Stimulated activated CD4-positive, alpha-beta T cell treated with anti-CD3 and anti-CD28 coated beads, Interleukin-4, amount 100 ng/mL, for 4 hours (primary cell): ENCODE measurements at places on chromosomes 13 and 19.
A peak's percentile ranks its signal among the peaks of the same experiment; 100 is the strongest.

- DNase-seq: no peak
These were observed 260.3 kb downstream of the KCNRG start for GRCh38 chr13:50275392-50276063.

DNA sequence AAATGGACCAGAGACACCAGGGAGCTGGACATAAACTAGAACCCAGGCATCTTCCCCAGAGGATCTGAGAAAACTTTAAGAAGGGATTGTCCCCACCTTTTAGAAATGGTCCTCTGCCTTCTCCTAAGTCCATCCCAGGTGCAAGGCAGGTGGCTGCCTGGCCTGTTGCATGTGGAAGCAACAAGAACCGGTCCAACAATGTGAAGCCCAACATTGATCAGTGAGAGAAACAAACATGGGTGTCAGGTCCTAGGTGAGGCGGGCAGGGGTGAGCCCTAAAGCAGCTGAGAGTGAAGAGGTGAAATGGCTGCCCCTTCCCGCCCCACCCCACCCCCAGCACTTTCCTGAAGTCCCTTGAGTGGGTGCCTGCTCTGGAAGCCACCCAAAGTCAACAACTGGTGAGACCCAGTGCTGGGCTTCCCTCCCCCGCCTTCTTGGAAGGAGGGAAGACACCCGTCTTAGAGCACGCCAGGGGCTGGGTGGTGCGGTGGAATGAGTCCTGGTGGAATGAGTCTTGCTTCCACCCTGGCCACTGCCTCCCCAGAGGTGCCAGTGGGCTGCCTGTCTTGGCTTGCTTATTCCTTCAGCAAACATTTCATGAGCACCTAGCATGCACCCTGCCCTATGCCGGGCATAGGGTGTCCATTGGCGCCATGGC, 1.7 kb downstream of the AP1M1 start:
- no peak for DNase-seq

DNA sequence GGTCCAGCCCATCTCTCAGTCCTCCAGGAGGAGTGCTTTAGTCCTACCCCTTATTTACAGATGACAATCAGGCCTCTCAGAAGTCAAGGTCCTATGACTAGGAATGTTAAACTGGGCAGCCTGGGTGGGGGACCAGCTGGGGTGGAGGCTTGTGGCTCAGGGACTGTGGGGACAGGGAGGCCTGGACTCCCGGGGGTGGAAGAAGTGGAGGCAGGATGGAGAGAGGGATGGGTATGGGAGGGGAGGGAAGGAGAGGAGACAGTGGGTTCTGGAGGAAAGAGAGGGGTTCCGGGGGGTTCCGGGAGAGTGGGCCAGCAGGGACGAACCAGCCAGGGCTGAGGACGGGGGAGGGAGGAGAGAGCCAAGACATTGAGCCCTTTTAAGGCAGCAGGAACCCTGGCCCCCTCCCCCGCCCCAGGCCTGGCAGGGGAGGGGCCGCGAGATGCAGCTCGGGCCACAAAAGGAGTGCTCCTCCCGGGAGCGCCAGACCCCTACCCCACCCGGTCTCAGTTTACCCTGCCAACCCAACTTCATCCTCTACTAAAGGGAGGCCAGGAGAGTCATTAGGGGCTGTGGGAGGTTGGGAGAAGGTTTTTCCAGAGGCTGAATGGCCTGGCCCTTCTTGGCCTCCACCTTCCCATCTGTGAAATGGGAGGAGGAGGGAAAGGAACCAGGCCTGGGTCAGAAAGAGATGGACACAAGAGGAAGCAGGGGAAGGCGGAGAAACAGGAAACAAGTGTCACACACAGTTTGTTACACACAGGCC, 1.7 kb downstream of the DMPK start:
- no peak for DNase-seq

DNA sequence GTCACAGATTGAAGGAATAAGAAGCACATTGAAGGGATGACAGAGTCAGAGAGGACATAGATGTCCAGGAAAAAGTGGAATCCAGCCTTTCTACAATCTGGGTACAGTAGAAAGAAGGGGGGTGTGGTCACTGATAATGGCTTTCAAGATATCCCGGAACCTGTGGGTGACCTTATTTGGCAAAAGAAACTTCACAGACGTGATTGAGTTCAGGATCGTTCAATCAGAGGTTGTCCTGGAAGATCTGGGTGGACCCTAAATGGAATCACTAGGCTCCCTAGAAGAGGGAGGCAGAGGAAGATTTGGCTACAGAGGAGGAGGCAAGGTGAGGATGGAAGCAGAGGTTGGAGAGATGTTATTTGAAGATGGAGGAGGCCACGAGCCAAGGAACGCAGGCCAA, 13.0 kb upstream of the SYCN start:
- DNase-seq: no peak

- DNase-seq: no peak
These were observed 102.9 kb downstream of the FRY start for GRCh38 chr13:32134241-32135055.

DNA sequence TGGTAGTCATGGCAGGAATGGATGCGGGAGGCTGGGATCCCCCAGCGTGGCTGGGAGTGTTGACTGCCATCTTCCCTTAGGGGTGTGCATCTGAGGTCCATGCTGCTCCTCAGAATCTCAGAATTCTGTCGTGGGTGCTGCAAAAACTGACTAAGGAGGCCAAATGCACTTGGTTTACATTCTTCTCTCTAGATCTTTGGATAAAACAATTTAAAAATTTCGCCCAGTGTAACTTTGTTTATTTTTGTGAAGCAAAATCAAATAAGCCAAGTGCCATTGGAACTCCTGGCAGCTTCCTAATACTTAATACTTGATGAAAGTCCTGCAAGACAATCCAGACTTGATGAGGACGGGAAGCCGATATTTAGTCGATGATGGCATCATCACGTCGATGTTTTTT, 27.8 kb upstream of the TM9SF2 start:
- no peak for DNase-seq

DNA sequence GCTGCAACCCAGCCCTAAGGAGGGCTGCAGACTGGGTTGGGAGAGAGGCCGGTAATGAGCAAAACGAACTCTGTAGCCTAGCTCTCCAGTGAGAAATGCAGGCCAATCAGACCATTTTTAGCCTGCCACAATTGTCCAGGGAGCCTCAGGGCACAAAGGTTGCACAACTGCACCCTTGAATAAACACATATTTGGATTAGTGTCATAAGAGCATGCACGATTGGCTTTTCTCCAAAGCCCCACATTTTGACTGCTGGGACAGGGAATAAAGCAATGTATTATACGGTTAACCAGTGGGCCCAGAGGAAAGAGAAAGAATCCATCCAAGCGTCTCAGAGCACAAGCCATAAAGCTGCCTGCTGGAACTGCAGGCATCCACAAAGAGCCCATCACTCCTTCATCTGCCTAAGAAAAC, 729.4 kb upstream of the SGCG start:
- DNase-seq: no peak

DNA sequence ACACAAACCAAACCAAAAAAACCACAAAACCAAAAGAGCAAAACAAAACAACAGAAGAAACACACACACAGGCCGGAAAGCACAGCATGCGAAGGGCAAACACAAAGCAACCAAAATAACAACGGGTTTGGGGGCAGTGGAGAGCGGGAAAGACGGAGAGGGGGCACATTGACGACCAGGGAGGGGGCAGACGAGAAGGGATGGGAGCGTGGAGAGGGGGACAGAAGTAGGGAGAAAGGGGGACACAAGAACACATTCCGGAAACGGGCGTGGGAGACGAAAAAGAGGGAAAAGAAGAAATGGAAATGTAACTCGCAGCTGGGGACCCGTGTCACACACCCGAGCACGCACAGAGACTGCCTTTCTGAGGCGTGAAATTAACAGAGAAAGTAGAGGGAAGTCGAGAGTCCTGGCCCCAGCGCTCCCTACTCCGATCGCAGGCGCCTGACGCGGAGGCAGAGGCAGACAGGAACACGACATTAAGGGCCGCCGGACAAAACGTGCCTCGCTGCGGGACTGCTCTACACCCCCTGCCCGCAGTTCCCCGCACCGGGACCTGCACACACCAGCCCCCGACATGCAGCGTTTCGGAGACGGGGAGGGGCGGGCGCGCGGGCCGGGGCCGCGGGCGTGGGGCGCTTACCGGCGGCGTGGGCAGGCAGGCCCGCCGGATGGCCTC, 652 bp downstream of the POU4F1 start:
- no peak for DNase-seq

- no peak for DNase-seq
These were observed 31.7 kb upstream of the FXYD3 start for GRCh38 chr19:35083691-35084508.

DNA sequence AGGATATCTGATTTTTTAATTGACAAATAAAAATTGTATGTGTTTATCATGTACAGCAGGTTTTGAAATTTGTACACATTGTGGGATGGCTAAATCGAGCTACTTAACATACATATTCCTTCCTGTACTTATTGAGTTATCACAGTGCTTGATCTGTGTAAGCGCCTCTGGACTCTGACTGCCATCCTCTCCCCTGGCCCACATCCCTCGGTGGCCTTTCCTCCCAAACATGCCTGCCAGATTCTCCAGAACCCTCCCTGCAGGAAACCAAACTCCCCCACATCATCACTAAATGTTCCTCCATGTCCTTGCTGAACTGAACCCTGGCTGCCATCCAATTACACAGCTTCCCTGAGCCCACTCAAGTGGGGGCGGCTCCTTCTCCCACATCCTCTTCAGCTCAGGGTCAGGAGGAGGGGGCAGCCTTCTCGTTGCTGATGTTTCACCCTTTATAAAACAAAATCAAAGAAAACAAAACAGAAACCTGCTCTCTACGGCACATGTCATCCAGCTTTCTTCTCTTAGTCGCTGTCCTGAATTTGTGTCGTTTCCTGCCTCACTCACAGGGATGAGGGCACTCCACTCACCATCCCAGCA, 97.1 kb upstream of the SPATA13 start:
- DNase-seq: no peak

DNA sequence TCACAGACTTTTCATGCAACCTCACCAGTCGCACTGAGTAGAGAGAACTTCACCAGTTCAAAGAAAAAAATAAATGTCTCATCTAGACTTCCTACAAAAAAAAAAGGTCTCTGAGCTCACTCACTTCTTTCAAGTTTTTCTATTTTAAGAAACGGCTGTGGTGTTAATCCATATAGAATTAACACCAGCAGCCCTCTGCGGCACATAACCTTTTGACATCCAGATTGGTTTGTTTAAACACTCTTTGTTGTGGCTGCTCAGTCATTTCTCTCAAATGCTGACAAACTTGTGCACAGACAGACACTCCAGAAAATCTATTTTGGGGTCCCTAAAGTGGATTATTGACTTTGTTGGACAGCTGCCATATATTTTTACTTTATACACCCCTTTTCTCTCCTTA, 874.9 kb downstream of the EFNB2 start:
- DNase-seq: no peak

GRCh38 chr13:77477299-77477848, 58.1 kb upstream of the SCEL start:
- DNase-seq: no peak

- no peak for DNase-seq
These were observed 199.1 kb downstream of the DCT start for GRCh38 chr13:94280349-94280748.

GRCh38 chr13:61179741-61180140, 235.9 kb downstream of the PCDH20 start:
- no peak for DNase-seq

GRCh38 chr19:51903192-51903591, 1.6 kb downstream of the ZNF649 start:
- no peak for DNase-seq

DNA sequence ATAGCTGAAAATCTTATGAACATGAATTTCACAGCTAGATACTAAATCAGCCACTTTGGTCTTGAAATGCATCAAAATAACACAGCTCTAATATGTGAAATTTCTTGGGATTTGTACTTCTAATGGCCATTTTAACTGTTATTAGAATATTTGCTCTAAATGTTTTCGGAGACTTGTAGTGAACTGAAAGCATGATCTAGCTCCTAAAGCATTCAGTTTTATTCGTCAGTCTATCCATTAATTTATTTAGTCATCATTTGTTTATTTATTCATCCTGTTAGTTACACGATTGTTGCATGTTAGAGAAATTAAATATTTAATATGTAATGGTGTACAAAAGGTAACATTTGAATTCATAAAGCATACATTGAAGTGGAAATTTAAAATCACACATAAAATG, 1132.7 kb downstream of the SLITRK1 start:
- DNase-seq: no peak

DNA sequence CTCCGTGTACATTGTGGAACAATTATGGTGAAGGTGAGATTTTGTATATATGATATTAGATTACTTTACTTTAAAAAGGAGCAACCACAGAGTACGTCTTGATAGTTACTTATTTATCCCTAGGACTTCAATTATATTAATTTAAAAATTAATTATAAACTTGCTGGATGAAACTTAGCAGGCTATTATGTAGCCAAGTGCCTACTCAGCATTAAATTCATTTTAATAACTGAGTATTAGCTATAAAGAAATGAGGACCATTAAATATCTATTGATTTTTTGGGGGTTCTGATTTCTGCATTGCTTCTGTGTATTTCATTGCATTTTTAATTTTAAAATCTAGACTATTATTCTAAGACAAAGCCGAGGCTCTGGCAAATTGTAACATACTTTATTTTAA, 109.4 kb downstream of the HS6ST3 start:
- no peak for DNase-seq

DNA sequence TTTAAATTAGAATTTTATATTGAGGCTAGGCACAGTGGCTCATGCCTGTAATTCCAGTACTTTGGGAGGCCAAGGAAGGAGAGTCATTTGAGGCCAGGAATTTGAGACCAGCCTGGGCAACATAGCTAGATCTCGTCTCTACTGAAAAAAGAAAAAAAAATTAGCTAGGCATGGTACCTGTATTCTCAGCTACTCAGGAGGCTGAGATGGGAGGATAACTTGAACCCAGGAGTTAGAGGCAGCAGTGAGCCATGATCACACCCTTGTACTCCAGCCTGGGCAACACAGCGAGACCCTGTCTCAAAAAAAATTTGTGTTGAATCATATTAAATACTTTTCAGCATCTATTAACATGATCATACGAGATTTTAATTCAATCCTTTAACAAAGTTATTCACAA, 4.9 kb downstream of the PMIS2 start:
- DNase-seq: no peak

DNA sequence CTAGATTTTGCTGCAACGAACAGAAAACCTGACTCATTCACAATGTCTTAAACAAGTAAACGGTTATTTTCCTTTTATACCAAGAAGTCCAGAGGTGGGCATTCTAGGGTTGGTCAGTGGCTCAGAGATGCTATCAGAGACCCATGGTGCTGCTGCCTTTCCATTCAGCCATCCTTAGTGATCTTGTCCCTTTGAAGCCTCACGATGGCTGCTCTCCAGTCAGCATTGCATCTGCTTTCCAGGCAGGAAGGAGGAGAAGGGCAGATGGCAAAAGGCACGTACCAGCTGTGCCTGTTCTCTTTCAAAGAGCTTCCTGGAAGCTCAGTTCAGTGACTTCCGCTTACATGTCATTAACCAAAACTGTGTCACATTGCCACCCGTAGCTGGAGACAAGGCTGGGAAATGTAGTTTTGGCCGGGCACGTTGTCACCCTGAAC, 30.1 kb downstream of the WDFY2 start:
- DNase-seq: peak; percentile 37

DNA sequence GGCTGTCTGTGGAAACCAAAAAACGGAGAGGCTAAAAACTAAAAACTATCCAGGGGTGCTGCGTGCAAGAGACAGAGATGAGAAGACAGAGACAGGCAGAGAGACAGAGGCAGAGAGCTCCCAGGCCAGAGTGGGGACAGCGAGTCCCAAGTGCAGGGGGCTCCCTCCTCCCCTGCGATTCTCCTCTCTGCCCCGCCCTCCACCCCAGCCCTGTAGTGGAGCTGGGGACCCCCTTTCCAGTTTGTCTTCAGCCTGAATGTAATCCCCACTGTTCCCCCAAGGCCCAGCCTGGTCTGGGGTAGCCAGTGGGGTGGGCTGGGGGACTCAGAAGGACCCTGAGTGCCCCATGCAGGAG, 2.0 kb downstream of the NFIC start:
- DNase-seq: no peak

- DNase-seq: no peak
These were observed 37.8 kb downstream of the KLF5 start for GRCh38 chr13:73096638-73097037.
